ENCODE measurements at places on chromosomes 1 and 21.

DNA sequence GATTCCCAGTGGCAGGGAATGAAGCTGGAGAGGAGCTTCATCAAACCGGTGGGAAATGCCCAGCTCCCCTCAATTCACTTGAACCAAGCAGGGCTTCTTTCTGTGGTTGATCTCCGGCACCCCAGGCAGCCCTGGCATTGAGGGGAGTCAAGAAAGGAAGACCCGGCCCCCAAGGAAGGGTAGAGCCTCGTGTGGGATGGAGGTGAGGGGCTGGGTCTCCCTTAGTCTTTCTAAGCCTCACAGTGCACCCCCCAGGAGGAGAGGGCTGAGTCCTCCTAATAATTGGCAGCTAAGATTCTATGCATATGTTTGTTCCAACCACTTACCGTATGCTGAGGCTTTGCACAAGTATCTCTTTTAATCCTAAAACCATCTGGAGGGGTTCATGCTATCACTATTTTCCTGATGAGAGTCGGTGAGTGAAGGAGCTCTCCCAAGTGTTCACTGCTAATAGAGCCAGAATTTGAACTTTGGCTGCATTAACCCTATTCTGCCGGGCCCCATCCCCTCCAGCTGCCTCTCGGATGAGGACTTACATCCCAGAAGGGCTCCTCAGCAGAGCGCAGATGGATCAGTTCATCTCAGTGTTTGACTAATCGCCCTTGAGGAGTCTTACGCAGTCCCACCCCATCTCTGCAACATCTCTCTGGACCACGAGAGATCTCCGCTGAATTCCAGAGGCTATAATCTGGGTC, 33.1 kb upstream of the TMEM51 start:
- no peak for DNase-seq

DNA sequence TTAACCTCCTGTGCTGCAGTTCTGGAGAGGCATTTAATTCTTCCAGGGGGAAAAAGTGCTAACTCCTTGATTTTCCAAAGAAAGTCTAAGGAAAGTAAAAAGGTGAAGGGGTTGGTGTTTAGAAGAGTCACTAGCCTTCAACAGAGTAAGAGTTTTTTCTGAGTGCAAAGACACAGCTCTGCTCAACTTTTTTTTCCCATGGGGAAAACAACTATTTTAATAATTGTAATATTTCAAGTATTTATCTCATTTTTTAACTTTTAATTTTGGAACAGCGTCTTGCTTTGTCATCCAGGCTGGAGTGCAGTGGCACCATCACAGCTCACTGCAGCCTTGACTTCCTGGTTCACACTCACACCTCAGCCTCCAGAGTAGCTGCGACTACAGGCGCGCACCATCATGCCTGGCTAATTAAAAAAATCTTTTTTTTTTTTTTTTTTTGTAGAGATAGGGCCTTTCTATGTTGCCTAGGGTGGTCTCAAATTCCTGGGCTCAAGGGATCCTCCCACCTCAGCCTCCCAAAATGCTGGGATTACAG, 202.6 kb downstream of the APP start:
- no peak for DNase-seq

GRCh38 chr21:43810505-43811261, 21.3 kb downstream of the RRP1 start:
- peak; percentile 92 for DNase-seq

DNA sequence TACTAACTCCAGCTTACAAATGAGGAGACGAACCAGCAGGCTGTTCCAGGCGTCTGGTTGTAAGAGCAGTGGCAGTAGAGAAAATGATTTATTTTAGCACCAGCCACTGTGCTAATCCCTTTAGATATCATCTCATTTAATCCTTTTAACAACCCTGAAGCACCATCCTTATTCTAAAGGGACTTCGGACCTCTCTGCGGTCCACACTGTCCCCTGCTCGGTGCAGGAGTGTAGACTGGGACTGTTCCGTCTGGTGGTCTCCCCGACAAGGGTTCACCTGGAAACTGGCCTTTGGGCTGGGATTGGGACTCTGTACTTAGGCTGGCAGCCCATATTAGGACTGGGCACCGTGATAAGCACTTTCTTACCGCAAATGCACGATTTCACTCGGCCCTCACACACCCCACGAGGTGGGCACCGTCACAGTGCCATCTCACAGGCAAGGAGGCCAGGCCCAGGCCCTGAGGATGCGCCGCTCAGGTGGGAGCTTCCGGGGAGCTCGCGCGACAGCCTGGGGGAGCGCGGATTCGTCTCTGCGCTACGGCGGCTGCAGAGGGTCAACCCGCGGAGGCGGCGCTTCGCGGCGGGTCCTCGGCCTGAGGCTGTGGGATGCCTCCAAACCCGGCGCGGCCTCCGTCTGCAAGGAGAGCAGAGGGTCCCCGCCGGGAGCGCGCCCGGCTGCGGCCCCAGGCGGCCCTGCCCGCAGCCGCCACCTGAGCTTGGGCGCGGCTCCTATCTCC, 45.2 kb downstream of the ATP1A1 start:
- peak; percentile 86 for DNase-seq

DNA sequence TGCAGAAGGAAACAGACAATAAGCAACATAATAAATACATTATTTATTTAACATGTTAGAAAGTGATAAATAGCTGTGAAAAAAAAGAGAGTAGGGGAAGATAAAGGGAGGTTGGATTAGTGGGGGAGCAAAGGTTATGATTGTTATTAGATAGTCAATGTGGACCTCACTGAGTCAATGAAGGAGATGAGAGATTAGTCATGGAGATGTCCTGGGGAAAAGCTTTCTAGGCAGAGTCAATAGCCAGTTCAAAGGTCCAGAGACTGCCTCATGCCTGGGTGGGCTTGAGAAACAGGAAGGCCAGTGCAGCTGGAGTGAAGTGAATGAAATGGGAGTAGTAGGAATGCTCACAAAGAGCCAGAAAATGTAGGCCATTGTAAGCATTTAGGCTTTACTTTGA, 187.1 kb upstream of the CACYBP start:
- no peak for DNase-seq

- DNase-seq, result no peak
Observed at GRCh38 chr1:236865818-236866155, 70.7 kb downstream of the MTR start.
